Femur (tissue), 1 donor: ENCODE measurements at places on chromosomes 6 and 20.
A peak's percentile ranks its signal among the peaks of the same experiment; 100 is the strongest.

DNA sequence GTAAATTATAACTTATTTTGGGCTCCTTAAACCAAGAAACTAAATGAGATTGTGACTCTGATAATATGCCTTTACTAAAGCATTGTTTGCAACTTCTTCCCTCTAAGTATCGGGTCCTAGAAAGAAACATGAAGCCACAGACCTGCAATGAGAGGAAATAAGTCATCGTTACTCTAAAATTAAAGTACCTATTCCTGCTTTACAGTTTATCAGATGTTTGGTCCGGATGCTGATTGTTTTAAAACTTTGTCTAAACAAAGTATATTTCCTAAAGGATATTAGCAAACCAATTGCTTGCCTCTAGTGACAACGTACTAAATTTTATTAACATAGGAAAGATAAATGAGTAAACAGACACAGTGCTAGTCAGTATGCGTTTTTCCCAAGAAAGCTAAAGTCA lies 216.8 kb downstream of the GJA1 start:
- DNase-seq: no peak

DNA sequence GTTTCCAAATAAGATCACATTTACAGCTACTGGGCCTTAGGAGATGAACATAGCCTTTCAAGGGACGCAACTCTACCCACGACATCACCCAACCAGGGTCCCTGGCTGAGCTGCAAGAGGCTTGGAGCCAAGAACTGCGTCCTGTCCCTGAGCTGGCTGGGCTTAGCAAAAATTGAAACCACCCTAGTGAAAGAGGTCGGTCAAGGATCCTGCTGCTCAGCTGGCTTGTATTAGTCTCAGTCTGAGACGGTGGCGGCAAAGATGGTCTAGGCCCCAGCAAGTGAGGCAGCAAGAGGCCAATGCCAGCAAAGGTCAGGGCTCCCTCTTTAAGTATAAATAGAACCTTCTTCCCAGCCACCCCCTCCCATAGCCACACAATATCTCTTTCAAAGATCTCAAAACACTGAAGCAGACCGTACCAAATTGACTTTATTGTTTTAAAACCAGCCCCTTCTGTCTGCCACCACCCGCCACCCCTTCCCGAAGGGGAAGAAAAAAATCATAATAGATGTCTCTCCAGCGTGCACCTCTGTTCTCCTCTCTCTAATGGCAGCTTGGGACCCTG lies 140.5 kb downstream of the EYA2 start:
- DNase-seq: no peak

GRCh38 chr6:116633685-116634084 lies 17.4 kb downstream of the RSPH4A start:
- no peak for DNase-seq

DNA sequence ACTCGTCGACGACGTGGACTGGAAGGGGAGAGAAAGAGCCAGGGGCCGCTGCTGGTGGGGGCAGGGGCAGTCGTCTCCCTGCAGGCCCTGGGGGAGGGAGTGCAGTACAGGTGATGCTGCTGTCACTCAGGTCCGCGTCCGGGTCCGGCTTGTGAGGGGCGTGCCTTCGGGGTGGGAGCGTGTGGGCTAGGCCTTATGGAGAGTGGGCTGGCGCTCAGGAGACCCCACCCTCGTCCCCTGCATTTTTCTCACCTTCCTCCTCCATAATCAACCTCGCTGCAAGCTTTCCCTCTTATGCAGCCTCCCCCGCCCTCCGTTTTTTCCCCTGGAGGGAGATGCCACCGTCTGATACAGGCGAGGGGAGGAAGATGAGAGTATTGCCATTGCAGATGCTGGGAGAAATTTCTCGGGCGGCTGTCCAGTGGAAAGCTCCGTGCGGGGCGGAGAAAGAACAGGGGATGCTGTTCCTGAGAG lies 632 bp downstream of the PCMT1 start:
- DNase-seq: peak; percentile 71

GRCh38 chr6:109187399-109188114 lies 92.2 kb downstream of the CEP57L1 start:
- DNase-seq: peak; percentile 56

- no peak for DNase-seq
These were observed 18.3 kb downstream of the COL9A3 start for GRCh38 chr20:62834967-62835730.

DNA sequence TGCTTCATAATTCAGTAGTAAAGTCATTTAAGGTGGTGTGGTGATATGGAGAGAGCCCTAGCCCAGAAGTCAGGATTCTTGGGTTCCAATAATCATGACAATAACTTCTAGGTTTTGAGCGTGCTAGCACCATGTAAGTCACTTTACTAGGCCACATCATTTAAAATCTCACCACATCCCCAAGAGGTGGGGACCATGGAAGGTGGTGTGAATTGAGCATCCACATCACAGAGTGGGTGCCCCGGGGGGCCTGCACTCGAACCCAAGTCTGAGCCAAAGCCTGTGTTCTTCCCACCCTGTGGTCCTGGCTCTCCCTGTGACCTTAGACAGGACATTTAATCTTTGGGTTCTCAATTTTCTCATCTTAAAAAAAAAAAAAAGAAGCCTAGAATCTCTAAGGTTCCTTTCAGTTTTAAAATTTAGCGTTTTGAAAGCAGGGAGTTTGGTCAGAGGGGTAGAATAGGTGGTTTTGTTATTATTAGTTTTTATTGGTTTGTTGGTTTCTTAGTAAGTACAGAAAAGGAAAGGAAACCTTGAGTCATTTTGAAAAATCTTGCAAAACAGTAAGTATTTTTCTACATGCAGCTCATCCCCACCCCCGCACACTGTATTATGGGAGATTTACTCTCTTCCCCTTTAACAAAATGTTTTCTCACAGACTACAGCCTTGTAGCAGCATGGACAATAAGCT lies 26.4 kb downstream of the ARMC2 start:
- no peak for DNase-seq

DNA sequence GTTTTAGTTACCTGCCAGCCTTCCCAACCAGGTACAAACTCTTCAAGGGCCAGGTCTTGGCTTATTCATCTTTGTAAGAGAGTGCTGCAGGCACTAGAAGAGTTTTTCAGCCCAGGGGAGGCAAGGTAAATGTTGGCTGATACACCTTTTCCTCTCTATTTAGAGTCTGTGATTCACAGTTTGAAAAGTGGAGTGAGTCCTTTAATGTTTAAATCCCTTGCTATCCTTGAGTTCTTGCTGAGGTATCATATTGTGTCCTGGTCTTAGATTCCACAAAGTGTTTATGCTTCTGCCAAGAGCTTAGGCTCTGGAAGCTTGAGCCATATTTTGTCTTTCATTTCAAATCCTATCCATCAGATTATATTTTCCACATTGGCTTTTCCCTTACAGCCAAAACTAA lies 52.8 kb upstream of the CITED2 start:
- DNase-seq: no peak

DNA sequence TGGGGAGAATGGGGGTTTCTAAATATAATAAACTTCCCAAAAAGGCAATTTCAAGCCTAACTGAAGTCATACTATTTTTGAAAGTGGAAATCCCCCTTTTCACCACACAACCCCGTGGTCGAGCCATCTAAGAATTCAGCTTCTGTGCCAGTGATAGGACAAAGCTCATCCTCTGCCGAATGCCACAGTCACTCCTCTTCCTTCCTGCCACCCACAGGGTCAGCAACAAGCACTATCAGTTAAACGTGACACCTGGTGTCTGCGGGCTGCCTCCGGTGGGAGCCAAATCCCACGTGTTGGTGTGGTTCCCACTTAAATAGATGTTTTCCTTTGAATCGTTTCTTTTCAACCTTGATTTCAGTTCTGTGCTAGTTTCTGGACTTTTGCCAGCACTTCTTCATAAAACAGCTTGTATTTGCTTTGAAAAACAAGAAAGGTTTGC lies 60.7 kb downstream of the TNFAIP3 start:
- DNase-seq: peak; percentile 46

- no peak for DNase-seq
These were observed 184.0 kb downstream of the GPX5 start for GRCh38 chr6:28709478-28710349.

DNA sequence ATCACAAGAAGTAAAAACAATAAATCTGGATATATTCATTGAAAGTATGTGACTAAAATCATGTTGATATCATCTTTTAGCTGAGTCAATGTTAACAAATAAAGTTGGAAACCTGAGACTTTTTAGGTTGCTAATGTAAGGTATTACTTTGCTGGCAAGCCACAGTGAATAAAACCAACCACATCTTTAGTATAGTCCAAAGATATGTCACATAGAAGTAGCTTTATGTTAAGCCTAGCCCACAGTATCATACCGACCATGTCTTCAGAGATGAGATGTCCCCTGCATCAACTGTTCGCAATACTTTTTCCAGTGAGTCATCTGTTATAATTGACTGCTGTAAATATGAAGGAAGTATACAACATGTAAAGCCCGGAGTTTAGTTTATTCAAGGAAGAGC lies 107.6 kb upstream of the MCHR2 start:
- no peak for DNase-seq

DNA sequence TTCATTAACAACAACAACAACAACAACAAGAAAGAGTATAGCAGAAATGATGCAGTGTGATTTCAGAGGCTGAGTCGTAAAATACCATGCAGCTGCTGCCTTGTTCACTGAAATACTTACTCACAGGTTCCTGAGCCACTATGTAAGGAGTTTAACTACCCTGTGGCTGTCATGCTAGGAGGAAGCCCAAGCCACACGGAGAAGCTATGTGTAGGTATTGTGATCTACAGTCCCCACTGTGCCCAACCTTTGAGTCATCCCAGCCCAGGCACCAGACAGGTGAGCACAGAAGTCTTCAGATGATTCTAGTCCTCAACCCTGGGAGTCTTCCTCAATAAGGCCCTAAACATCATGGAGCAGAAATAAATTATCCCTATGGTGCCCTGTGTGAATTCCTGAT lies 14.6 kb upstream of the RALY start:
- no peak for DNase-seq

DNA sequence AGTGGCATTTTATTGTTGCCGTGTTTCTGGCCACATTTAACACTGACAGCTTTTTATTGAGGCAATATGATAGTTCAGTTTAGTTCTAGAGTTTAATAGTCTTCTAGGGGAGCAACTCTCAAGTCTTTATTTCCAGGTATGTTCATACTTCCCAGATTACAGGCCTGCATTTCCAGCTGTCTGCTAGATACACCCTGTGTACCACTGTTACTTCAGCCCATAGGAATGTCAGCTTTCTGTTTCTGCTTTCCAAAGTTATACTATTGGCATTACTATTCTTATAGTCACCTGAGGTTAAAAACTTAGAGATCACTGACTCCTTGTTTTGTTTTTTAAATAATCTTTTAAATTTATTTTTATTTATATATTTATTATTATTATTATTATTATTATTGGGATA lies 7.6 kb downstream of the ZNF451 start:
- DNase-seq: no peak

- no peak for DNase-seq
These were observed 825.5 kb upstream of the MANEA start for GRCh38 chr6:94751641-94752329.

GRCh38 chr6:53411451-53411850 lies 62.7 kb upstream of the ELOVL5 start:
- no peak for DNase-seq

DNA sequence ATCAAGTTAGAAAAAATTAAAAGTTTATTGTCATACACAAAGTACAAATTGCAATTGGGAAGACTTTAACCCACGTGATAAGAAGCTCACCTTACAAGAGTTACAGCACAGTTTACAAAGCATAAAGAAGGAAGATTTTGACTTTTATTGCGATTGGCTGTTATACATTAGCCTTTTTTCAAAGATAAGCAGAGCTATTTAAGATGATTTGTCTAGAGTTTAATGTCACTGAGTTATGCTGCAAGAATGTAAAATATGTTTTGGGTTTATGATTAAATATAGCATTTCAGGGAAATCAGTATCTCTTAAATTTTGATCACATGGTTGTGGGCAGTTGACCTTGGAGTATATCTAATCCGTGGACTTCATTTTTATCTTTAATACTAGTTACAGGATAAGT lies 664.2 kb upstream of the PTCHD4 start:
- DNase-seq: no peak

- DNase-seq: no peak
These were observed 2.6 kb downstream of the SESN1 start for GRCh38 chr6:109092074-109092473.

DNA sequence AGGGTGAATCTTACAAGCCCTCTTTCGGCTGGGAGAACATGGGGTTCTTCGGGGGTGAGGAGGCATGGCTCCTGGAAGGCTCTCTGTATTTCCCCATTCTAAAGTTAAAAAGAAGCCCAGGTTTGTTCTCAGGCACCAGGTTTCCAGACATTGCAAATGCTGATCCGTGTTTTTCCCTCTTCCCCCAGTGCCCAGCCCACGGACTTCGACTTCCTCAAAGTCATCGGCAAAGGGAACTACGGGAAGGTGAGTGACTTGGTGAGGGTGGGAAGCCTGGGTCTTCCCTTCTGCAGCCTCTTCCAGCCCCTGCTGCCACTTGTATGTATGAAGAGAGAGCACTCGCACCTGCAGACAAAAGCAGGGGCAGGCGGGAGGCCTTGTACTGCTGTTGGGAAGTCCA lies 8.7 kb downstream of the SGK2 start:
- DNase-seq: no peak

GRCh38 chr6:83071023-83071422 lies 3.6 kb downstream of the DOP1A start:
- no peak for DNase-seq

GRCh38 chr20:35954907-35955251 lies 577 bp upstream of the SCAND1 start:
- DNase-seq: no peak

- DNase-seq: no peak
These were observed 176.7 kb upstream of the HSF2 start for GRCh38 chr6:122222761-122223160.

DNA sequence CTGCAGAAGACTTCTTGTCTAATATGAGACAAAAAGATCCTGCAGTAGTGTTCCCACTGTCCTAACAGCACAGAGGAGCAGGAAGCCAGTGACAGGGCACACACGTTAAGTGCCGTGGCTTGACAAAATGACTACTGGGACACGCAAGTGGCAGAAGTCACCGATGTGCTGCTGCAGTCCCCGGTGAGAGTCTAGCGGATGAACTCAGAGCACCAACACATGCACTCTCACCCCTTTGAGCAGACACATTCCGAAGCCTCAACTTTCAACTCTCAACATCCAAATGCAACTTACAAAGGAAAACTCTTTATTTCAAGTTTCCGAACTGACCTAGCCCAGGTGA lies 898 bp downstream of the LAMA4 start:
- peak; percentile 31 for DNase-seq

- no peak for DNase-seq
These were observed 13.7 kb downstream of the ARHGAP40 start for GRCh38 chr20:38615283-38615682.

- no peak for DNase-seq
These were observed 36.4 kb downstream of the ADGB start for GRCh38 chr6:146635165-146635564.

- DNase-seq: peak; percentile 62
These were observed 41.2 kb upstream of the PDE10A start for GRCh38 chr6:165704045-165704748.
